ENCODE measurements at places on chromosomes 3 and 15.

DNA sequence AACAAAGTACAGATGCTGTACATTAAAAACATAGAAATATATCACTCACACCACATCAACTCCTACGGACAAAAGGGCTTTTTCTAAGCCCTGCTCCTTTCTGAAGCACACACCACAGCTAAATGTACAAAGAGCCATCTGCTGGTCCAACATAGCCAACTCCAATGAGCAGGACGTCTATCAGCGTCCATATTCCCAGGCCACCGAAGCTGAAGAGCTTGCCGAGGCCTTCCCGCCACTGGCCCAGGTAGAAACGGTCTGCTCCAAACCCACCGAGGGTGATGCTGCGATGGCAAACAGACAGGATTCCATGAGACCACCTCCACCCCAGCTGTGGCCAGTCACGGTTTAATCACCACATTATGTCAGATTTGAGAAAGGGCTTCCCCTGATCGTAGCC lies 9.8 kb downstream of the TM2D3 start:
- peak; percentile 50 for DNase-seq

DNA sequence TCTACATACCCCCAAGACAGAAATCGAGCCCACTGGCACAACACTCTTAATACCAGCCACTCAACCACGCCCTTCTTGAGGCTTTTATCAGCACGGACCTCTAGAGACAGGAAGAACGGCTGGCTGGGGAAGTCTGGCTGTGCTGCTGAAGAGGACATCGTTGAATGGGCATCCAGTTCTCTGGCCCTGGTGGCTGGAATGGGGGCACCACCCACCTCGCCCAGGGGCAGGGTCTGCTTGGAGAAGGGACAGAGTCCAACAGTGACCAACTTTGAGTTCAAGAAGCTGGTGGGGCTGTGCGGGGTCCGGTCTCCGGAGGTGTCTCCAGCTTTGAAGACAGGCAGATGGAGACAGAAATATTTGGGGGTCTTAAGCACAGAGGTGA lies 77.5 kb downstream of the ATP10A start:
- DNase-seq, result no peak

DNA sequence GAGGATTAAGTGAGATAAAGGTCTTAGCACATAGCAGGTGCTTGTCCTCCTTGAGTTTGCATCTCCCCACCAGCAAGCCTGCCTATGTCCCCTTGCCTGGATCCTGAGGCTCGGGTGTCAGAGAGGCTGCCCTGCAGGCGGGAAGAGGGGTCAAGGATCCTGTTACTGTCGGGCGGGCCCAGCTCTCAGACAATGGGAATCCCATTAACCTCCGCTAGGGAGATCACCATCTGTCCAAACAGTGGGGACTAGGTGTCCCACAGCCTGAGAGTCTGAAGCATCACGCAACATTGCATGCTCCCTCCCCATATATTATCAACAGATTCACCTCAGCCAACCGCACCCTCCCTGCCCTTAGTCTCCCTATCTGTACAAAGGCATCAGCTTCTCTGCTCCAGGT lies 151.4 kb downstream of the FBLN2 start:
- DNase-seq, result no peak

GRCh38 chr3:134777341-134777740 lies 17.7 kb upstream of the EPHB1 start:
- no peak for DNase-seq

DNA sequence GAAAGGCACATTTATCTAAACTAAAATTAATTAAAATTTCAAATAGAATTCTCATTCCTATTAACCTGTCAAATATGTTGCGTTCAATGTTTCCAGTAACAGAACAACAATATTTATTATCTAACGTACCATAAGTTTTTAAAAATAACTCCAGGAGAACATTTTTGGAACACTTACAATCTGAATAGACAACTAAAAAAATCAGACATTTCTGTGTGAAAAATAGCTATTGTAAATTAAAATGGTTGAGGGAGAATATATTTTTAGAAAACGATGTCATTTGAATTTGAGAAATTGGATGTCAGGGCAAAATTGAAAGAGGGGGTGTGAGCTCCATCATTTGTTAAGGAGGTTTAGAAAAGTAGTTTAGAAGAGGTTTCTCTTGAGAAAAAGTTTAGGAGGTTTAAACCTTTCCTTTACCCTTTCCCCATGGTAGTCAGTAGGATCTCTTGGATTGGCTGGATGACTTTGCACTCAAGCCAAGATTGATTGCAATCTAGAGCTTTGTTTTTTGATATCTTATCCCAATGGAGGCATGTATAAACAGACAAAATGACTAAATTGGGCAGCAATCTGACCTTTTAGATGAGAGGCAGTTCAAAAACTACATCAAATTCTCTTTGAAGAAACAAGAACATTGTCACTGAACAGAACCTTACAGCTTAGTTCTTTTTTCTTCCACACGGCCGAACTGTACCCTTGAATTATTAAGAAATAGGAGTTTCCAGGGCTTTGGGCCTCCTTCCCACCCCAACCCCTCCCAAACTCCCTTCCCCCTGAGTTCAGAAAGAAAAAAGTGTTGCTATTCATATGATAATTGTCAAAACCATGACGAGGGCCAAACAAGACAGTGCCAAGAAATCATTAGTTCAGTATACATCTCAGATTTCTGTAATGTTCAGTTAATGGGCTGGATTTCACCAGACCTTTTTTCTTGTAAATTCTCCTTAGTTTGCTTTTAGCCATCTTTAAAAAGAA lies 79.7 kb upstream of the CDIN1 start:
- DNase-seq, result no peak

DNA sequence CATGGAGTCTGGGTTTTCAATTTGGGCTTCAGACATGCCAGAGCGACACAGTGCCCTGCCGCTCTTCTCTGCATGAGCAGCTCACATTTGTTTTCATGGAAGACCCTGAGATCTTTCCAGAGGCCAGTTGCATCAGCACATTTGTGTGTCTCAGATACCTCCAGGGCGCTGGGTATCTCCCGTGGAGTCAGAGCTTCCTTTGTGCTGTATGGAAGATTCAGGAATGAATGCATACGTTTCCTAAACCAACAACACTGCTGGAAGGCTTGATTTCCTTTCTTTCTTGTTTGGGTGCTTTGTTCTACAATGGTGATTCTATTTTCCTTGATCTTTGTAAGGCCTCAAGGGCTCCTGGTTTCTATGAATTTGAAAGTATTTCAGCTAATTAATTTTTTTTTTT lies 106.5 kb downstream of the CACNA2D3 start:
- no peak for DNase-seq

DNA sequence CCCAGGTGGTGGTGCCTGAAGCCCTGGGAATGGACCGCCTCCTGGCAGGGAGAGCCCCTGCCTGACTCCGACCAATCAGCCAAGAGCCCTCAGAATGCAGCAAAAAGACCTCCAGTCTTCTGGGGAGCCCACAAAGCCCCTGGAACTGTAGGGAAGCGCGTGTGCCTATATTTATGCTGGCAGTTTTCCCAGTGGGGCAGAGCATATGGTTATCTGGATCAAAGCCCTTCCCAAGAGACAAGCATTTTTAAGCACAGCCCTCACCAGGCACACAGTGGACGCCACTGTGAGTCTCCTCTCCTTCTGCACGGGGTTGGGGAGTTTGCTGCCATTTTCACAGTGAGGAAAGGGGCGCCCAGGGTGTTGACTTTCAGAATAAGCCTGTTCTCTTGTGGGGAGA lies 80.9 kb upstream of the RPL32 start:
- DNase-seq, result no peak

- no peak for DNase-seq
Measured at GRCh38 chr3:16508243-16508578, 5.3 kb downstream of the RFTN1 start.

DNA sequence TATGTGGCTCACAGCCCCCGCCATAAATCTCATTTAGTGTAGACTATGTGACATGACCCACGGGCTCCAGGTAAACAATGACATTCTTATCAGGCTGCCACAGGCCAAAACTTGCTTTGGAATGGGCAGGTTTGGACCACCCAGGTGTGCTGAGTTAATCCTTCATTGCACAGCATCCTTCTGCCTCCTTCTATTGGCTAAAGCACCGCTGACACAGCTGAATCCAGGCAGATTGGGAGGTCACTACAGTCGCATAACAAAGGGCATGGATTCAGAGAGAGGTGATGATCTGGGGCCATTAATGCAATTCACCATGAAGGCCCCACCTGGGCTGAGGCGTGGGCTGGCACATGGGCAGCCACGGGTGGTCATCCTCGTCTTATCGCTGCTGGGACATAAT lies 47.8 kb upstream of the GALNT15 start:
- DNase-seq, result no peak

DNA sequence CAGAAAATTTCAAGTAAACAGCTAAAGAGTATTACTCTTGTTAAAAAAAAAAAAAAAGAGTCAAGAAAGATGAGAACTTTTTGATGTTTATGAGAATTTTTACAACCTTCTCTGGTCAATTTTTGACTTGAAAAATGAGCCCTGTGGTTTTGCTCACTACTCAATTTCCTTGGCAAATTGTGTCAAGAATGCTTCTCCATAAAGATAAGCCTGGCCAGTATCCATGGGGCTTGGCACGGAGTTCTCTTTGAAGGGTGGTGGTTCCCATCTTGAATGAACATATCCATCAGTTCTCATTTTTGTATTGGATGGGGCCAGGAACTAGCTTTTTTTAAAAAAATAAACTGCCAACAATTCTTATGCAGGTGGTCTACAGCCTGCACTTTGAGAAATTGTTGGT lies 179.9 kb downstream of the RYR3 start:
- no peak for DNase-seq

- DNase-seq, result no peak
Measured at GRCh38 chr3:33004961-33005360, 53.5 kb downstream of the CCR4 start.

GRCh38 chr3:191369616-191370010 lies 39.3 kb upstream of the UTS2B start:
- DNase-seq, result no peak

DNA sequence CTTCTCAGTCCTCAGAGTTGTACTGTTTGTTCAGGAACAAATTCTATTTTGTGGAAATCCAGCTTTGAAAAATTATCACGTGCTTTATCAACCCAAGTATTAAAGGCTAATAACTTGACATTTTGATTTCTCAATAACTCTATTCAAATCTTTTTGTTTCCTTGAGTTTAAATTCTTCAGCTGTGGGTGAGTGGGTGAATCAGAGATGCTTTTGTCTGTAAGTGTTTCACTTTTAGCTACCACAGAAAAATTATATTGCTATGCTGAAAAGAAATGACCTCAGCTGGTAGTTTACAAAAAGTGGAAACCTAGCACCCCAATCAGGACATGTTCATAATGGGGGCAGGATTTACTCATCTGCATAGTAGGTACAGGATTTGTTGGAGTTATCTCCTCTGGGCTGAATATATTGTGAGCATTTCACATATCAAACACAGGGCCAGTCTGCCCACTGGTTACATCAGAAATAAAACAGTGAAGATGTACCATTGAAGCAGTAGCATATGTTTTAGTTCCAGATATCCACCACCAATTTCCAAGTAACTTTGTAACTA lies 30.5 kb downstream of the MINDY4B start:
- DNase-seq, result no peak

DNA sequence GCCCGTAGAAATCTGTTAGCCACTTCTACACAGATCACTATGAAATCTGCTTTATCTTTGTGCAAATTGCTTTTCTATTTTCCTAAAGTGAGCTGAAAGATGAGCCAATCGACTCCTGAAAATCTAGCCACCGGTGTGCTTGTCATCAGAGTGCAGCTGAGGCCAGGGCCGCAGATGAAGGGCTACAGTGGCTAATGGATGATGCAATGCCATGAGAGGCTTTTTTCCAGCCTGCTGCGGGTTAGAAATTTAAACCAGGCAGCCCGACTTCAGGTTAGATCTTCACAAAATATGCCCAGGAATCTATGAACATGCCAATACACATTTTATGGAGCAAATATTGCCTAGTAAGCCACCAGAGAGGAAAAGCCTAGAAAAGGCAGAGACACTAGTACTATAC lies 948.2 kb upstream of the CFAP20DC start:
- DNase-seq, result no peak

GRCh38 chr15:58546635-58547627 lies 115.1 kb downstream of the LIPC start:
- DNase-seq, result peak; percentile 13

GRCh38 chr3:6580808-6581207 lies 280.1 kb upstream of the GRM7 start:
- no peak for DNase-seq

DNA sequence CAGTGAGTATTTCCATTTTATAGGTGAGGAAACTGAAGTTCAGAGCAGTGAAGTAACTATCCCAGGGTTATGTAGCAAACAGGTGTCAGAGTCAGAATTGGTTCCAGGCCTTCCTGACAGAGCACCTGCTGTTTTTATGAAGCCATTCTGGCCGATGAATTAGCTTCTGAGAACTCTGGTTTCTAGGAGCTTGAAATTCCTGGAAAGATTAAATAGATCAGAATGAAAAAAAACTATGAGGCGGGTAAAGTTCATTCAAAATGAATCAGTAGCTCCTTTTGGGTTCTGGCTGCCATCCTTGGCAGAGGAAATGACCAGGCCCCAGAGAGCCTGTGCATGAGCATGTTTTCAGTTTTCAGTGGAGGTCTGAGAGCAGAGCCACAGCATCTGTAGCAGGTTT lies 59.3 kb upstream of the CFAP161 start:
- DNase-seq, result no peak

DNA sequence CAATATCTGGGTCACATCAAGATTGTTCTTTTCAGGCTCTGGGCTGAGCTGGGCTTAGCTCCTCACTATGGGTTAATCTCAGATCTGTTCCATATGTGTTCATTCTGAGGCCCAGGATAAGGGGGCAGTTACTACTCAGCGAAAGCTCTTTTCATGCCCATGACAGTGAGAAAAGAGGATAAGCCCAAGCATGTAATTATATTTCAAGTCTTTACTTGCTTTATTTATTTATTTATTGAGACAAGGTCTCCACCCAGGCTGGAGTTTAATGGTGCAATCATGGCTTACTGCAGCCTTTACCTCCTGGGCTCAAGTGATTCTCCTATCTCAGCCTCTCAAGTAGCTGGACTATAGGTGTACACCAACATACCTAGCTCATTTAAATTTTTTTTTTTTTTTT lies 44.7 kb upstream of the SELENOK start:
- no peak for DNase-seq

DNA sequence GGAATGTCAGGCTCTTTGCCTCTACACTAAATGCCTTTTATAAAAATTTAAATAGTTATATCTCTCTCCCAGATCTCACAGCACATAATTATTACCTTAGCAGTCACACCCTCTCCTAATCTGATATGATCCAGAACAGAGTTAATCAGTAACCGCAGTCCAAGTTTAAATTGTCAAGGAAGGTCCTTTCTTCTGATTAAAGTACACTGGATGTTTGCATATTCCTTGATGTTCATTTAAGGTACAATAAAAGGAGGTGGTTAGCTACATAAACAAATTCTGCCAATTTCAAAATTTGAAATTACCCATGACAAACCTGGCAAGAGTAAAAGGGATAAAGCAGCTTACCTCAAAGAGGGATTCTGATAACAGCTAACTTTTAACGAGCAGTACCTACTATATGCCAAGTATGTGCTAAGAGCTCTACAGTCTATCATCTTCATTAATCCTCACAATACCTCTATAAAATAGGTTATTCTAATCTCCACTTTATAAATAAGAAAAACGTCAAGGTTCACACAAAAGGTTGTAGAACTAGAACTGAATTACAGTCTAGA lies 4.3 kb downstream of the GOLIM4 start:
- no peak for DNase-seq
